Gastrocnemius medialis (tissue), 4 donors: ENCODE measurements at places on chromosomes 1 and 21.
A peak's percentile ranks its signal among the peaks of the same experiment; 100 is the strongest.

GRCh38 chr1:73662526-73662925 is 535.5 kb downstream of the LRRIQ3 start:
- H3K27me3 ChIP-seq, result no peaks in the 10 kb centered on the region
- no peak overlapping the region for H3K4me3 ChIP-seq
- H3K4me1 ChIP-seq, result no peaks in the 10 kb centered on the region
- H3K27ac ChIP-seq, result no peak overlapping the region

DNA sequence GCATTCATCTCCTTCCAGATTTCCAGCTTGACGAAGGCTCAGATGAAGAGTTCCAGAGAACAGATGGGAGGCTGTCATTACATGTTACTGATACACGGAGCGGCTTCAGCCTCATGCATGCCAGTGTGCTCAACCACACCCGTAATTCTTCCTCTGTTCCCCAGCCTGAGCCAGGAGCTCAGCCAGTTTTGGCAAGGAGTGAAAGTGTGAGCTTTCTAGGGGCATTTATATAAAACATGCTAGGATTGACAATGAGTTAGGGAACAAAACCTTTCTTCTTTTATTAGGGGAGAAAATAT is 290.4 kb upstream of the PLXNA2 start:
- H3K36me3 ChIP-seq, result no peaks in the 10 kb centered on the region
- H3K4me1 ChIP-seq, result peaks cover 15% of the 10 kb centered on the region
- DNase-seq, result no peak
- H3K4me3 ChIP-seq, result no peak overlapping the region
- no peak overlapping the region for H3K27ac ChIP-seq

GRCh38 chr1:161066694-161067093 is 3.0 kb downstream of the ARHGAP30 start:
- H3K36me3 ChIP-seq, result no peaks in the 10 kb centered on the region
- no peak overlapping the region for H3K27ac ChIP-seq
- no peak for DNase-seq
- H3K4me3 ChIP-seq, result no peak overlapping the region
- H3K4me1 ChIP-seq, result no peaks in the 10 kb centered on the region
- H3K27me3 ChIP-seq, result no peaks in the 10 kb centered on the region

GRCh38 chr1:68442822-68443556 is 6.8 kb downstream of the RPE65 start:
- no peaks in the 10 kb centered on the region for H3K4me1 ChIP-seq
- H3K4me3 ChIP-seq, result no peak overlapping the region
- H3K36me3 ChIP-seq, result no peaks in the 10 kb centered on the region
- no peak for DNase-seq
- H3K27ac ChIP-seq, result no peak overlapping the region

DNA sequence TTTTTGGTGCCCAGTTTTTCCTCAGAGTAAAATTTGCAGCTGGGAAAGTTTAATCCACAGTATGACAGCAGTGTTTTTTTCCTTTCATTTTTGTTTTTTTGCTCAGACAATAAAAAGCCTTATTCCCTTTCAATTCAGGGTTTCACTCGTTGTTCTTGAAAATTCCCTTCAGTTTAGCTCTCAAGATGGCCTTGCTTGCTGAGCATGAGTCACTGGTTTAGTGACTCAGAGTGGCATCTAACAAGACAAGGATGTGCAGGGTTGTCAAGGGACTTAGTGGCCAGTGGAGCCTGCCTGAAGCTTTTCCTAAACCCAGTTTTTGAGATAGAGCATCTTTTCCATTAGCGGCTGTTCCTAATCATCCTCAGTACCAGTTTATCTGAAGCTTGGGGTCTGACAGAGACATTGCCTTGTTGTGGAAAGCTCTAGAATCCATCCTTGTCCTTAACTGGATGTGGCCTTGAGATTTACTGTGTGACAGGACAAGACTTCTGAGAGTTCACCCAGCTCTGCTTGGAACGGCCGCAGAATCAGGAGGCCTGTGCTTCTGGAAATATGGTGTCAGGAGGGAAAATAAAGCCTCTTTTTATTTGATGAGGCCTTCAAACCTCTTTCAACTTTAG is 48.4 kb upstream of the DNAJC6 start:
- no peak overlapping the region for H3K27ac ChIP-seq
- H3K36me3 ChIP-seq, result no peaks in the 10 kb centered on the region
- no peak overlapping the region for H3K4me3 ChIP-seq
- no peak for DNase-seq

- no peaks in the 10 kb centered on the region for H3K4me1 ChIP-seq
- H3K4me3 ChIP-seq, result no peak overlapping the region
- H3K27ac ChIP-seq, result no peak overlapping the region
- no peak for DNase-seq
Measured at GRCh38 chr1:67135354-67135753, 584 bp upstream of the C1orf141 start.

DNA sequence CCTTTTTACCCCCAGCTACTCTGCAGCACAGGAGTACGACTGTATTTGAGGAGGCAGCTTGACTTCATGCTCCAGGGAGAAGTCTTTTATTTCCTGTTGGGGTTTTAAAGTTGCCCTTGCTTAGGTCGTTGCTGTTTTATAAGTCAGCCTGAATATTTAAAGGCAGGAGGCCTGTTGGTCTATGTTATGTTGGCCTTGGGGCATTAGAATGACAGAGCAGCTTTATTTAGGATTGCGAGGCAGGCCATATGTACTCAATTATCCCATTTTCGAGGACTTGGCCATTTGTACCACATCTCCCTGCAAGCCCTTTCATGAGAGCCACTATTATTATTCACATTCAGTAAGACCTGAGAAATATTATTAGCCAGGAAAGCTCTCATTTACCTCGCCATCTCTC is 47.0 kb downstream of the KIF26B start:
- no peaks in the 10 kb centered on the region for H3K4me1 ChIP-seq
- H3K27ac ChIP-seq, result no peak overlapping the region
- no peaks in the 10 kb centered on the region for H3K36me3 ChIP-seq
- DNase-seq, result no peak
- no peak overlapping the region for H3K4me3 ChIP-seq
- H3K27me3 ChIP-seq, result no peaks in the 10 kb centered on the region

- no peaks in the 10 kb centered on the region for H3K27me3 ChIP-seq
- no peak overlapping the region for H3K4me3 ChIP-seq
- no peaks in the 10 kb centered on the region for H3K36me3 ChIP-seq
- DNase-seq, result no peak
- no peaks in the 10 kb centered on the region for H3K4me1 ChIP-seq
Measured at GRCh38 chr1:238779716-238780115, 606.7 kb upstream of the CHRM3 start.

- no peaks in the 10 kb centered on the region for H3K4me1 ChIP-seq
- no peak overlapping the region for H3K27ac ChIP-seq
- no peaks in the 10 kb centered on the region for H3K36me3 ChIP-seq
- no peaks in the 10 kb centered on the region for H3K27me3 ChIP-seq
Measured at GRCh38 chr1:67191668-67192520, 25.6 kb downstream of the IL23R start.

DNA sequence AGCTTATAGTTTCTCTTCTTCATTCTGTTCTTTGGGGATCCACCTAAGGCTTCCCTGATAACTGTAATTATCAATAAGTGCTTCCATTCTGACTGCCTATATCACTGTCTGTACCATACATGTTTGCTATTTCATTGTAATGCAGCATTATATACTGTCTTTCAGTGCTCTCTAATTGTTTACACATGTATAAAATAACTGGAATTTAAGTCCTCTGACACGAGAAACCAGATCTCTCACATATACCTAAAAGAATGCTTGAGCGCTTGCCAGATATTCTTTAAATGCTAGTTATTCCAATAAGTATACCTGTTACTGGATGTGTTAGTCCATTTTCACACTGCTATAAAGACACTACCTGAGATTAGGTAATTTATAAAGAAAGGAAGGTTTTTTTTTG is 34.7 kb downstream of the CELF3 start:
- peaks cover 3% of the 10 kb centered on the region for H3K4me1 ChIP-seq
- H3K27ac ChIP-seq, result no peak overlapping the region
- DNase-seq, result no peak
- H3K4me3 ChIP-seq, result no peak overlapping the region
- no peaks in the 10 kb centered on the region for H3K27me3 ChIP-seq

DNA sequence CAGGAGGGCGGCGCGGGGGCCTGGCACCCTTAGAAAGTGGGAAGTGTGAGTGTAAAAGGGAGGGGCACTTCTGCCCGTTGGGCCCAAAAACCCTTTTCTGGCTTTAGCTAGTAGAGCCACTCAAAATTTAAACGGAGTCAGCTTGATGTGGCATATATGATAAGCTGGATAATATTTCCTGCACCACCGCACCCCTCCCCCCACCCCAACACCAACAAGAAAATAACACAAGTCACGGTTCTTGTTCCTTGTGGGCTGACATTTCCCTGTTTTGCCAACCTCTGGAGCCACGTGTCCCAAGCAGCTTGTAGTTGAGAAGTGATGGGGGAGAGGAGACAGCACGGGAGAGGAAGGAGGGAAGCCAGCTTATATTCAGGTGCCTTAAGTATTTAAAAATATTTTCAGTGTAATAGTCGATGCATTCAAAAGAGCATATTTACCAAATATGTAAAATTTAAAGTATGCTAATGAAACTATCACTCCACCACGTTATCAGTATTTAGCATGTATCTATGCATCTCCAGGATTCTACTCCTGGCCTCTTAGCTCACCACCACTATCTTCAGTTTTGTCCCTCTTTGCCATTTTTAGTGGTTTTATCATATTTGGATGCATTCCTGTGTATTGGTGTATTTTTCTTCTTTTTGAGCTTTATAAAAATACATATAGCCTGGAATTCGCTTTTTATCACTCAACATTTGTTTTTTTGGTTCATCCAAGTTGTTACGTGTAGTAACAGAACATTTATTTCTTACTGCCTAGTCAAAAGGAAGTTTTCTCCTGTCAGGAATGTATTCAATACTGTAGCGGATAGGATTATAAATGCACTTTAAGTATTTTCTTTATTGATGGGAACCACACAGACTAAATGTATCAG is 773 bp upstream of the DDX59 start:
- no peaks in the 10 kb centered on the region for H3K36me3 ChIP-seq
- no peaks in the 10 kb centered on the region for H3K27me3 ChIP-seq
- peak overlapping the region; percentile 98 for H3K27ac ChIP-seq
- DNase-seq, result peak; percentile 25
- peak overlapping the region; percentile 95 for H3K4me3 ChIP-seq
- peaks cover 28% of the 10 kb centered on the region for H3K4me1 ChIP-seq

GRCh38 chr1:114314098-114314497 is 160.4 kb upstream of the SYT6 start:
- no peaks in the 10 kb centered on the region for H3K36me3 ChIP-seq
- no peaks in the 10 kb centered on the region for H3K4me1 ChIP-seq
- no peaks in the 10 kb centered on the region for H3K27me3 ChIP-seq

GRCh38 chr1:73593804-73594203 is 604.2 kb downstream of the LRRIQ3 start:
- no peaks in the 10 kb centered on the region for H3K27me3 ChIP-seq
- H3K4me1 ChIP-seq, result no peaks in the 10 kb centered on the region
- no peak for DNase-seq
- H3K27ac ChIP-seq, result no peak overlapping the region

GRCh38 chr1:6268415-6268814 is 7.5 kb upstream of the GPR153 start:
- H3K4me3 ChIP-seq, result no peak overlapping the region
- no peaks in the 10 kb centered on the region for H3K4me1 ChIP-seq
- no peaks in the 10 kb centered on the region for H3K36me3 ChIP-seq
- H3K27ac ChIP-seq, result no peak overlapping the region
- peaks cover 2% of the 10 kb centered on the region for H3K27me3 ChIP-seq
- DNase-seq, result no peak

DNA sequence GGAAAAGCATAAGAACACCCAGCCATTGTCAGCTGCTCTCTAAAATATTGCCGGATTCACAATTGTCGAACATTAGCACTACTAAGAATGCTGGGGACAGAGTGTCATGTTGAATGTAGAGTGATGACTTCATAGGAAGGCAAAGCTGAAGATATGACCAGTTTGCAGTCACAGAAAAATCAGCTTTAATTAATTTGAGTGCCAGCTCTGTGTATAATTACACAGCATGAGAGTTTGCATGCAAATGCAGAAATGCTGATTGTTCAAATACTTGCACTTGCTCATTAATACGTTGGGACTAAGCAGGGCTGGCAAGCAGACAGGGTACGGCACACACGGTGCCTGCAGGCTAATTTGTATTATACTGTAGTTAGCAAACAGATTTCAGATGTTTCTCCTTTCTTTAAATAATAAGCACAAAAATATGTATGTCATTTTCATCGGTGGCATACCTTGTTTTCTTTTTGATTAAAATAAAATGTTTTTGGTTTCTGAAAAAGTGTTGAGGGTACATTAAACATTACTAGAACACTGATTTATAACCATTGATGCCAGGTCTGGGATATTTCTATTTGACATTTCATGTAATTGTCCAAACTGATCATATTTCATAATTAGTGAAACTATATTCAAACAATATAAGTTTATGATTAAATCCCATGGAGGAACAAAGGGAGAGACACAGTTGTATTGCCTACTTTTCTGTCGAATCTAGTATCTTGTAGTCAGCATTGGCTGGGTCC is 99.8 kb upstream of the ADGRL2 start:
- no peak overlapping the region for H3K4me3 ChIP-seq
- no peaks in the 10 kb centered on the region for H3K4me1 ChIP-seq
- no peak overlapping the region for H3K27ac ChIP-seq
- no peak for DNase-seq
- no peaks in the 10 kb centered on the region for H3K36me3 ChIP-seq

GRCh38 chr1:20233866-20234265 is 47.5 kb upstream of the PLA2G2C start:
- H3K4me3 ChIP-seq, result no peak overlapping the region
- no peaks in the 10 kb centered on the region for H3K27me3 ChIP-seq
- no peak overlapping the region for H3K27ac ChIP-seq
- DNase-seq, result no peak

DNA sequence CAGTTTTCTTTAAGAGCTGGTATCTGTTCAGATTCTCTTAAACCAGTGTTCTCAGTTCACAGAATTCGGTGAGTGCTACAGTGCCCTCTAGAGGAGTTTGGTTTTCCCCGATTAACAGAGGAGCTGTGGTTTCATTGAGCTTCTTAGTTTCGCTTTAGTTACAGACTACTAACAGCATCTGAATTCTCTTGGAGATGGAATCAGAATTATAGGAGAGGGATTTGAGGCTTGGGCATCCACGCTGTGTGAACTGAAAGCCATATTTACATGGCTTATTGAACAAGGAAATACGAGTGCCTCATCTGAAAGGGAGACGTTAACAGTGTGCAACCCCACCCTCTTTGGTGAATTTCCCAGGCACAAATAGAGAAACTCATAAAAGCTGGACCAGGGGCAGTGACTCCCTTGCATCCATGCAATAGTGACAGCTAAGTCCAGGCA is 202.0 kb downstream of the USH2A start:
- no peak overlapping the region for H3K27ac ChIP-seq
- peak overlapping the region; percentile 63 for H3K4me3 ChIP-seq
- DNase-seq, result no peak
- H3K36me3 ChIP-seq, result no peaks in the 10 kb centered on the region

- no peaks in the 10 kb centered on the region for H3K36me3 ChIP-seq
- H3K4me3 ChIP-seq, result no peak overlapping the region
- H3K27me3 ChIP-seq, result no peaks in the 10 kb centered on the region
- H3K27ac ChIP-seq, result no peak overlapping the region
- DNase-seq, result no peak
- H3K4me1 ChIP-seq, result no peaks in the 10 kb centered on the region
Measured at GRCh38 chr1:211621447-211622198, 42.7 kb upstream of the SLC30A1 start.

GRCh38 chr1:58397187-58397820 is 149.2 kb downstream of the OMA1 start:
- H3K4me3 ChIP-seq, result no peak overlapping the region
- DNase-seq, result no peak
- peaks cover 3% of the 10 kb centered on the region for H3K4me1 ChIP-seq
- no peak overlapping the region for H3K27ac ChIP-seq

- H3K27ac ChIP-seq, result no peak overlapping the region
- no peak for DNase-seq
- H3K27me3 ChIP-seq, result no peaks in the 10 kb centered on the region
Measured at GRCh38 chr1:233304489-233305102, 9.1 kb upstream of the PCNX2 start.
